ENCODE measurements at places on chromosomes 16 and 17.

DNA sequence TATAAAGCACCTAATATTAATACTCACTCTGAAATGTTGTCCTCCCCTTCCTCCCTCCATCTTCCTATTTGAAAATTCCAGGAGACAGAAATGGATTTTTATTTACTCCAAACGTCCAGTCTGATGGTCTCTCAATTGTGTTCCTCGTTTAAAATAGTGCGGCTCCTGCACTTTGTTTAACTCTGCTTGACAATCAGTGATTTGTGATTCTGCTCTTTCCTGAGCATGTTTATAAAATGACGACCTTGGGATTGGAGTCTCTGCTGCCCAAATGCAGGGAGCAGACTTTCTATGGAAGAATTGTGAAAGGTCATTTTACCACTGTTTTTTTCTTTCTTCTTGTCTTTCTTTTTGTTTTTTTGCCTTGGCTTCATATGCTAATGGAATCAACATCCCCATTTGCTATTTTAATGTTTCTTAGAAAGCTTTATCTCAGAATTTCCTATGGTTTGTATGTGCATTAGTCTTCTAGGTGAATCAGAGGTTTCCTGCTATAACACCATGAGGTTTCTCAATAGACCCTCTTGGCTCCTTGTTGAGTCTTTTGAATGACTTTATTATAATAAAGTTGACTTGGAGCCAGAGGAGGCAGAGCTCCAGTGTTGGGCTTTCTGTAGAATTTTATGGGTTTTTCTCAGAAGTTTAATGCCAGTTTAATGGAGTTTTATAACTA lies 376.5 kb downstream of the CDH11 start:
- no peak for DNase-seq

DNA sequence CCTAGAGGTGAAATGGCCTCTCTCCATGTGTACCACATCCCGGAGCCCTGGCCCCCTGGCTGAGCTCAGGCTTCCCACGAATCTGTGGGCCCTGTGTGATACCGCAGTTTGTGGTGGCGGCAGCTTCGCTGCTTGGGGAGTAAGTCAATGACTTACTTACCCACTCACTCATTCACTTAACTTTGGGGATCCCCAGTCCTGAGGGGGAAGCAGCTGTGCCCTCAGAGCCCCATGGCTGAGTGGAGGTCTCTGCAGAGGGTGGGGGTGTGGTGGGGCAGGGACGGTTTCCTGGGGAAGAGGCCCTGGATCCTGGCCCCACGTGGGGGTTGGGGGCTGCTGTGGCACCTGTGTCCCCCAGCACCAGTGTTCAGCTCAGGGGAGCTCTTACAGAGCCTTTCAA lies 13.2 kb downstream of the KCNJ12 start:
- no peak for DNase-seq

- no peak for DNase-seq
These were observed 149.5 kb downstream of the TMEM132E start for GRCh38 chr17:34728771-34729310.

DNA sequence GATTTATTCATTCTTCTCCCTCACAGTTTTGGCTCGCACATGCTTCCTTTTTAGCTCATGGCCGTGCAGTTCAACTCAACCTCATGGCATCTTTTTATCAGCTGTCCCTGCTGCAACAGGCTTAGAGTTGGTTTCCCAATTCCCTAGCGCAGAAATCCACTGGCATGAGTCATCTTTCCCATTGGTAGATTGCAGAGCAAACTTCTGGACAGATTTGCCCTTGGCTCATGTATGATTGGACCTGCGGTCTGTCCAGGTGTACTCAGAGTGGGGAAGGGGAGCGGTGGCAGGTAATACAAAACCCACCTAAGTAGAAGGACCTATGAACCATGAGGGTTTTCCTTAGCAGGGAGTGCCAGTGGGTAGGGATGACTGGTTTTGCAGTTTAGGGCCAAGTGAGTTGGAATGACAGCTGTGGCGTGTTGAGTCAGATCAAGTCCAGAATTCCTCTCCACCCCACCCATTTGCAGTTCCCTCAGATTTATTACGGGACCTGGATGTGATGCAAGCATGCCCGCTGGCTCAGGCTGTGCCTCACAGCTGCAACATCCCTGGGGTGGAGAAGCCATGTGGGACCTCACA lies 584.7 kb downstream of the WWOX start:
- DNase-seq: no peak

GRCh38 chr16:11534262-11534661 lies 52.5 kb downstream of the LITAF start:
- no peak for DNase-seq

- no peak for DNase-seq
These were observed 38.2 kb upstream of the TAC4 start for GRCh38 chr17:49886036-49886435.

DNA sequence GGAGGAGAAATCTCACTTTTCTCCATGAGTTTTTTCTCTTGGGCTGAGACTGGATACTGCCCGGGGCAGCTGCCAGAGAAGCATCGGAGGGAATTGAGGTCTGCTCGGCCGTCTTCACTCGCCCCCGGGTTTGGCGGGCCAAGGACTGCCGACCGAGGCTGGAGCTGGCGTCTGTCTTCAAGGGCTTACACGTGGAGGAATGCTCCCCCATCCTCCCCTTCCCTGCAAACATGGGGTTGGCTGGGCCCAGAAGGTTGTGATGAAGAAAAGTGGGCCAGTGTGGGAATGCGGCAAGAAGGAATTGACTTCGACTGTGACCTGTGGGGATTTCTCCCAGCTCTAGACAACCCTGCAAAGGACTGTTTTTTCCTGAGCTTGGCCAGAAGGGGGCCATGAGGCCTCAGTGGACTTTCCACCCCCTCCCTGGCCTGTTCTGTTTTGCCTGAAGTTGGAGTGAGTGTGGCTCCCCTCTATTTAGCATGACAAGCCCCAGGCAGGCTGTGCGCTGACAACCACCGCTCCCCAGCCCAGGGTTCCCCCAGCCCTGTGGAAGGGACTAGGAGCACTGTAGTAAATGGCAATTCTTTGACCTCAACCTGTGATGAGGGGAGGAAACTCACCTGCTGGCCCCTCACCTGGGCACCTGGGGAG lies 19.1 kb downstream of the NGFR start:
- DNase-seq: no peak

GRCh38 chr17:70629902-70630301 lies 460.6 kb downstream of the KCNJ2 start:
- no peak for DNase-seq
